ENCODE measurements at places on chromosomes 5 and 9.

- no peak for DNase-seq
These were observed 428.8 kb upstream of the CLINT1 start for GRCh38 chr5:158287643-158288271.

DNA sequence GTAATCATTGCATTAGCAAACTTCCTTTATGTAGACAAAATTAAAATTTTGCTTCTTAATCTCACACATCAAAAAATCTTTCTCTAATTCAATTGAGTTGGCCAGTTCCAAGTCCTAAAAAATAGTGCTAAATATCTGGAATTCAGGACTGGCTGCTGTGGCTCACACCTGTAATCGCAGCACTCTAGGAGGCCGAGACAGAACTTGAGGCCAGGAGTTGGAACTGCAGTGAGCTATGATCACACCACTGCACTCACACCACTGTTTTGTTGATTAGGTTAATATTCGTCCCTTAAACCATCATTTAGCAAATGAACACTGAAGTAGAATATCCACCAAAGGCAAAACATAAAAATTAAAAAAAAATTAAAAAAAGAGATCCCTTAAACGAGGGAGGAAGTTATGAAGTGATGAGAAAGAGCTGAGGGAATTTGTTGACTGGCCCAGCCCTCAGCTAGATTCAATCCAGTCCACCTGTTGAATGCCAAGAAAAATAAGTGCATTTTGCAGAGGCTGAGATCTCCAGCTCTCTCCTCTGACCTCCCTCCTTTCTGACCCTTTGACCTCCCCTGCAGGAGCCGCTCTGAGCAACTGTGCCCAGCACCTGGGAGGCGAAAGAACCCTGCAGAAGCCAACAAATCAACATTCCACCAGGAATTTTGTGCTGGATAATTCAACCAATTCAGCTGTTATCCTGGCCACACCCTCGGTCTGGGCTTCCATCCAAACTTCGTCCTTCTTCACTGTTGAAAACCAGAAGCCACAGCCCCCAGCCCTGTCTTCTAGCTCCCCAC is 96.8 kb downstream of the OR2K2 start:
- DNase-seq, result no peak

DNA sequence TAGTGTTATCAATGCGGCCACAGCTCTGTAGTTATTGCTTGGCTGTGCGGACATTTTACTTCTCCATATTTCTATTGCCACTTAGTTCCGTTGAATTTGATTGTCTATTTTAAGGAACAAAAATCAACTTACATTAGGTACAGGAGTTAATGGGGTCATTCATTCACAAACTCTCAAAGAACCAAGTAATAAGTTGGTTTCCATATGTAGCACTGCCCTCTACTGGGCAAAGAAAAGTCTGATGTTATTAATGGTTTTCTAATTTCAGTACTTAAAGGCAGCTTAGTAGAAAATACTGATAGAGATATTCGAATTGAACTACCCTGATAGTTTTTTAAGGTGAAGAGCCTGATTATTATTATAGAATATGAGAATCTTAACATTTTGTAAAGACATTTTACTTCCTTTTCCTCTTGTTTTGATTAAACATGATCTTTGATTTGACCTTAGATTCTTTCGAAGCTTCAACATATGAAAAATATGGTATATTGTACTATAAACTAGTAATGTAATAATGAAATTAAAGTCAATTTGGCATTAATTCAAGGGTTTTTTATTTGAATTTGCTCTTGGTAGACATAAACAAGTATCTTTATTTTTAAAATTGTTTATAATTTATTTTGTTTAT is 119.5 kb upstream of the CTNND2 start:
- DNase-seq, result no peak

DNA sequence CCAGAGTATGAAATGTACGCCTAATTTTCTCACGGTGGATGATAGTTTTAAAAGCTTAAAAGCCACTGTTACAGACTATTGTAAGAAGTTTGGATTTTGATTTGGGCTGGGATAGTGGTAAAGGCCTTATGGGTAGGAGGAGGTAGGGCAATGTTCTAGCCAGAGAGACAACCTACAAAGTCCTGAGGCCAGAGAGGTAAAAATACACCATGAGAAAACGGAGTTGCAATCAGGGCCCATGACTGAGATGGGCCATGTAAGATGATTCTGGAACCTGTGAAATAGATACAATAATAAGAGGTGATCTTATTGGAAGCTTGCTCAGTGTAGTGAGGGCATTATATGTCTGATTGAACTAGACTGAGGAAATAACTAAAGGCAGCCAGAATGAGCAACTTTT is 188.8 kb downstream of the RFX3 start:
- DNase-seq, result no peak

DNA sequence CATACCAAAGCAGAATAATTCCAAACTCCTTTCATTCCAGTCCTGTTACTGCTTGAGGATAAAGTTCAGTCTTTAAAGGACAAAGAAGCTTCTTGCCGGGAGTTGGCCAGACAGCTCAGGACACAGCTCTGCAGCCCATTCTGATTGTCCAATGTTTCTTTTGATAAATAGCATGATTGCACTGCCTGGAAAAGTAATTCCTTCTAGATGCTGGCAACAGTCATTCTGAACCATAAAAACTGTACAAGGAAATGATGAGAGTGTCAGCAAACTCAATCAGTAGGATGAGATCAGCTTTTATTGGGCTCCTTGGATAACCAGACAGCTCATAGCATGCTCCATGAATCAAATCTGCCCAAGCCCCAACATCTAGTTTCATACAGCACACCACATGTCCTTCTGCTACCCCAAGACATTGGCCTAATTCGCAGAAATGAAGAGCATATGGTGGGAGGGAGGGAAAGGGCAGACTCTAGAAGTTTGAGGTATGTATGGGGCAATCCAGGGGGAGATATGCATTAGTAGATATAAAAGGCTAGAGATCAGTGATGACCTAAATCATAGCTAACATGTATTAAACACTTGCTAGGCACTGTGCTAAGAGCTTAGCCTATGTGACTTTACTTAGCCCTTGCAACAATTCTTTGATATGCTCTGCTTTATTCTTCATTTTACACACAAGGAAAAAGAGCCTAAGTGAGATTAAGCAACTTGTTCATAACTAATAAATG is 219.9 kb upstream of the NREP start:
- DNase-seq, result no peak

DNA sequence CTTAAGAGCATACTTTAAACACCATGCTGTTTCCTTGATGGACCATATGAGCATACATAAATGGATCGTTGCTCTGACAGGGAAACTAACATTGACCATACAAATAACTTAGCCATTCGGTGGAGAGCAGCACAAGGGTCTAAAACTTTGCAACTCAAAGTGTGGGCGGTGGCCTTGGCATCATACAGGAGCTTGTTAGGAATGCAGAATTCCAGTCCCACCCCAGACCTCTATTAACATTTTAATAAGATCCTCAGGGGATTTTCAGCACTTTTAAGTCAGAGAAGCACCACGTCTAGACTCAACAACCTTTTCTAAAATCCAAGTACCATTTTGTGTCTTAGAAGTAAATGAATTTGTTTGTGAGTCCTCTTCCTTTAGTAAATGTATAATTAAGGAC is 260.9 kb downstream of the EBF1 start:
- no peak for DNase-seq

GRCh38 chr5:123571927-123572326 is 60.0 kb downstream of the CSNK1G3 start:
- DNase-seq, result no peak

- DNase-seq, result no peak
These were observed 80.3 kb upstream of the RPS23 start for GRCh38 chr5:82358457-82358856.

DNA sequence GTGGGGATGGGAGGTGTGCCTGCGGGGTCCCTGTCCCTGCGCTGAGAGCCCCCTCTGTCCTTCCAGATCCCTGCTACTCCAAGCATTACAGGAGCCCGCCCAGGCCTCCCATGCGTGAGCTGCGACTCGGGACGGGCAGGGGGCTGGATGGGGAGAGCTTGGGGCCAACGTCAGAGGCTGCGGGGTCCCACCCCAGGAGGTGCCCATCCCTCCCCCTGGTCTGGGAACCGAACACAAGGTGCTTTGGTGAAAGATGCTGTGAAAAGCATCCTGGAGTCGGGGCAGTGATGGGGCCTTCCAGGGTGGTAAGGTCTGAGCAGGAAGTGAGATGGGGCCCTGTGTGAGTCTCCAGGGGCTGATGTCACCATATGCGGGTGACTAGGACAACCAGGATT is 2.7 kb downstream of the LCN9 start:
- DNase-seq, result no peak

DNA sequence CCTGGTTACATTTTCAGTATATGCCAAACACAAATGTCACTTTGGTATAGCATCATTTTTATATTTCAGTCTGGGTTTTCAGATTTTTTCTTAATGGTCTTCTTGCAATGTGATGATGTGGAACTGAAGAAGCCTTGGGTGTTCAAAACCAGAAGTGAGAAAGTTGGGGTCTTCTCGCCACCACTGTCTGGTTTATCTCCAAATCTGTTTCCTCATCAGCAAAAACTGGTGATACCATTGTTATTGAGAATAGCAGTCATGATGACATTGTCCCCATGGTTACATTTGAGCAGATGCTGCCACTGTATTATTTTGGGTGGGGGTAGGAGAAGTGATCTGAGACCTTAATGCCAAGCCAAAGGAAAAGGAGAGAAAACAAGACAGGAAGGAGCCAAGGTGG is 85.9 kb upstream of the MAP3K1 start:
- DNase-seq, result no peak

DNA sequence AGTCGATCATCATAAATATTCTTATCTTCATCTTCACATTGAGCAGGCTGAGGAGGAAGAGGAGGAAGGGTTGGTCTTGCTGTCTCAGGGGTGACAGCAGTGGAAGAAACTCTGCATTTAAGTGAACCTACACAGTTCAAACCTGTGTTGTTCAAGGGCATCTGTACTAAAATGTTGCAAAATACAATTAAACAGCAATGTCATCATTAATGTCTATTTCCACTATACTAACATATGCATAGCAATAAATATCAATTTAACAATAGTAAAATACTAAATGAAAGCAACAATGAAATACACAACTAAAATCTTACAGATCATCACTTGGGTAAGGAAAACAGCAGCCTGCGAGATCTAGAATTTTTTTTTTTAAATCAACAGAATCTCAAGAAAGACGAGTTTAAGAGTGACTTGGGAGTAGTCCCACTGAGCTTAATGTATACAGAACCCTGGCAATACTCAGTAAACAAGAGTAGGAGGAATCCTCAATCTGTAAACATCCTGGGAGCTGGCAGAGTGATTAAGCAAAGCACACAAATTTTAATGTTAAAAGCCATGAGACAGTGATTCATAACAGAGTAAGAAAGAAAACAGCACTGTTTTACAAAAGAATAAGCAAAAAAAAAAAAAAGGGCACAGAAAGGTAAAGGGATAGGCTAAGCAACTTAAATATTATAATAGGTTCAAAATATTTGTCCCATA is 10.0 kb downstream of the HOMER1 start:
- no peak for DNase-seq

GRCh38 chr9:94868464-94868863 is 142.0 kb downstream of the AOPEP start:
- no peak for DNase-seq

GRCh38 chr9:125593581-125594222 is 113.3 kb downstream of the MAPKAP1 start:
- DNase-seq, result no peak

- no peak for DNase-seq
These were observed 308.4 kb downstream of the PSAT1 start for GRCh38 chr9:78605041-78606000.

- DNase-seq, result no peak
These were observed 221.2 kb upstream of the CLINT1 start for GRCh38 chr5:158080112-158080511.

- no peak for DNase-seq
These were observed 7.9 kb upstream of the HAND1 start for GRCh38 chr5:154485850-154486426.

- DNase-seq, result no peak
These were observed 128.2 kb upstream of the VCAN start for GRCh38 chr5:83343299-83343698.

DNA sequence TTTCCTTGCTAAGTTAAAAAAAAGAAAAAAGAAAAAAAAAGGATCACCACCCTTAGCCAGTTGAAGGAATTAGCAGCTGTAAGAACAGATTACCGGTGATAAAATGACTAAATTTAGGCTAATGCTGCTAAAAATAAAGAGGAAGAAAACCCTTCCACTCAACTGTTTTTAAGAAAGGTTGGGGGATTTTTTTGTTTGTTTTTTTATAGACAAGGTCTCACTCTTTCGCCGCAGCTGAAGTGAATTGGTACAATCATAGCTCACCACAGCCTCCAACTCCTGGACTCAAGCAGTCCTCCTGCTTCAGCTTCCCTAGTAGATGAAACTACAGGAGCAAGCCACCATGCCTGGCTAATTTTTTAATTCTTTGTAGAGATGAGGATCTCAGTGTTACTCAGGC is 101.7 kb downstream of the SNCAIP start:
- no peak for DNase-seq

GRCh38 chr9:37083654-37084053 is 36.7 kb upstream of the ZCCHC7 start:
- no peak for DNase-seq

DNA sequence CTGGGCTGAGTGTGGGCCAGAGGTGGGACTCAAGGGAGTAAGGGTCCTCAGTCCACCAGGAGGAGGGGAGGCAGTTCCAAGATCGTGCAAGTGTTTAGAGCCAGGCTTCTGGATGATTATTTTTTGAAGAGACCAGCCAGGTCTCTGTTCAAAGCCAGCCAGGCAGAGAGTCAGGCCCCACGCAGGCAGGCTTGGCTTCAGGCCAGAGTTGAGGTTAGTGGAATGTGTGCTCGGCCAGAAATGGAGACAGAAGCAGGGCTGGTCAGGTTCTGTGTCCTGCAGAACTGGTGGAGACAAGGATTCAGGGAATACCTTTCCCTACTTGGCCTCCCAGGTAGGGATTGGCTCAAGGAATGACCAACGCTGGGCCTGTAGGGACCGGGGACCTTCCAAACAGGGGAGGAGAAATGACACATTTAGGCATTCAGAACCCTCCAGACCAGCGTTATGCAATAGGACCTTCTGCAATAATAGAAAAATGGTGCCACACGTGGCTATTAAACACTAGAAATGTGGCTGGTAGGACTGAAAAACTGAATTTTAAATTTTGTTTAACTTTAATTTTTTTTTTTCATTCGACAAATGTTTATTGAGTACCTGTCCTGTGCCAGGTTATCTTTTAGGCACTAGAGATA is 106.2 kb downstream of the CMYA5 start:
- no peak for DNase-seq

GRCh38 chr9:112921549-112921948 is 30.9 kb upstream of the SLC46A2 start:
- no peak for DNase-seq

GRCh38 chr9:110185806-110186205 is 22.2 kb downstream of the C9orf152 start:
- DNase-seq, result no peak

DNA sequence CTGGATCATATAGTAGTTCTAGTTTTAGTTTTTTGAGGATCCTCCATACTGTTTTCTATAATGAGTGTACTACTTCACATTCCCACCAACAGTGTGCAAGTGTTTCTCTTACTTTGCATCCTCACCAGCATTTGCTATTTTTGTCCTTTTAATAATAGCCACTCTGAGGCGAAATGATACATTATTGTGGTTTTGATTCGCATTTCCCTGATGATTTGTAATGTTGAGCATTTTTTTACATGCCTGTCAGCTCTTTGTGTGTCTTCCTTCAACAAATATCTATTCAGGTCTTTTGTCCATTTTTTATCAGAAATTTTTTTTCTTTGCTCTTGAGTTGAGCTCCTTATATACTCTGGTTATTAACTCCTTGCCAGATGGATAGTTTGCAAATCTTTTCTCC is 114.0 kb downstream of the ADAMTSL1 start:
- DNase-seq, result no peak
